Motor neuron (in vitro differentiated cells): ENCODE measurements at places on chromosomes 2 and 18.

DNA sequence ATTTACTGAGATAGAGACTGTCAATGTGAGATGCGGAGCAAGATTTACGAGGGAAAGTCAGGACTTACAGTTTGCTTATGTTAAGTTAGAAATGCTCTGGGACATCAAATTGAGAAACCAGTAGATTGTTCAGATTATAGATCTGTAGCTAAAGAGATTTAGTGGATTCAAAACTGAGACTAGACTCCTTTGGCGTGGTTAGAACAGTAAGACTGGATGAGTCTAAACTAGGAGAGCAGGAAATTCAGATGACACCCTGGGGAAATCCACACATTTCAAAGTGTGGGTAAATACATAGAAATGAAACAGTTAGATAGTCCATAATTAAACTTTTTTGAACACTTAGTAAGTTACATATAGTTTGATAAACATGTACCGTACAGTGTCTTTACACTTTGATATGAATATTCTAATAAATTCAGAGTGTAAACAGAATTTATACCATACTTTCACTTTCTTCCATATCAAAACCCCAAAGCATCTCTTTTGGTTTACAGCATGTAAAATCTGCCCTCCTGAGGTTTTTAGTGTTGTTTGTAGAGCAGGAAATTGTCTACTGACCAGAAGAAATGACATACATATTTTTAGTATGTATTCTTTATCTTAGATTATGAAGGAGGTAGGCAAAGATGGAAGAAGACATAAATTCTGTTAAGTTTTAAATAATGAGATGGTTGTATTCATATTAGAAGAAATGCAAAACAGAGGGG is 231.5 kb downstream of the NYAP2 start:
- no peak for ATAC-seq

- no peak for ATAC-seq
Observed at GRCh38 chr2:113922335-113922734, 32.4 kb downstream of the ACTR3 start.

GRCh38 chr18:24559526-24559925 is 99.1 kb downstream of the HRH4 start:
- ATAC-seq = peak; percentile 84

DNA sequence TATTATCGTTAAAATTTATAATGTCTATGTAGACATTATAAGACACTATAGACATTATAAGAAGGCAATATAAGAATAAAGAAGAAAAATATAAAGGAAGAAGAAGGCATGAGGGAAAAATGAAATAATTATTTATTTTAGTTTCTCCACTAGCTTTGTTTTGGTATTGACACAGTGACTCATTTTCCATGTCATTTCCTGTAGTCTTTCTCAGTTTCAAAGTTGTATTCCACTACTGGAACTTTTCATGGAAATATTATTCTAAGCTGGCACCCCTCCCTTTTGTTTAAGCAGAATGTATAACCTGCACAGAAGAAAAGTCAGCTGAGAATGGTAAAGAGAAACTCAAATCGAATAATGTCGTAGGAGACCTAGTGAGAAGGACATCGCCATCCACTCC is 234.2 kb upstream of the NETO1 start:
- ATAC-seq = no peak

GRCh38 chr2:729376-729861 is 52.2 kb upstream of the TMEM18 start:
- no peak for ATAC-seq
